RCC 7860 (cell line): ENCODE measurements at places on chromosomes 4 and X.

DNA sequence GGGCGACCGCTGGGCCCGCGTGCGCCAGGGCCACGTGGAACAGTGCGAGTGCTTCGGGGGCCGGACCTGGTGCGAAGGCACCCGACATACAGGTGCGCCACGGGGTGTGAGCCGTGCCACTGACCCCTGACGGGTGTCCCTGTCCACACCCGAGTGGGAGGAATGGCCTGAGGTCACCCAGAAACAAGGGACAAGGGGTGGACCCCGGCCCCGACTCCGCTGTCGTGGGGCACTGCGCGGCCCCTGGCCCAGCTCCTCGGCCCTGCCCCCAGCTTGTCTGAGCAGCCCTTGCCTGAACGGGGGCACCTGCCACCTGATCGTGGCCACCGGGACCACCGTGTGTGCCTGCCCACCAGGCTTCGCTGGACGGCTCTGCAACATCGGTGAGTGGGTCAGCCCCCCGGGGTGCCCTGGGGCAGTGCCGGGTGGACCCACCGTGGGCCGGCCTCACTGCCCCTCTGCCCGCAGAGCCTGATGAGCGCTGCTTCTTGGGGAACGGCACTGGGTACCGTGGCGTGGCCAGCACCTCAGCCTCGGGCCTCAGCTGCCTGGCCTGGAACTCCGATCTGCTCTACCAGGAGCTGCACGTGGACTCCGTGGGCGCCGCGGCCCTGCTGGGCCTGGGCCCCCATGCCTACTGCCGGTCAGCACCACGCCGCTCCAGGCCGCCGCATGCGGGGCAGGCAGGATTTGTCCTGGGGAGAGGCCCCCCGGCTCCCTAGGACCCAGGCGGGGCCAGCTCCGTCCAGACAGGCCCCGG is 2.8 kb downstream of the HGFAC start:
- DNase-seq = no peak

DNA sequence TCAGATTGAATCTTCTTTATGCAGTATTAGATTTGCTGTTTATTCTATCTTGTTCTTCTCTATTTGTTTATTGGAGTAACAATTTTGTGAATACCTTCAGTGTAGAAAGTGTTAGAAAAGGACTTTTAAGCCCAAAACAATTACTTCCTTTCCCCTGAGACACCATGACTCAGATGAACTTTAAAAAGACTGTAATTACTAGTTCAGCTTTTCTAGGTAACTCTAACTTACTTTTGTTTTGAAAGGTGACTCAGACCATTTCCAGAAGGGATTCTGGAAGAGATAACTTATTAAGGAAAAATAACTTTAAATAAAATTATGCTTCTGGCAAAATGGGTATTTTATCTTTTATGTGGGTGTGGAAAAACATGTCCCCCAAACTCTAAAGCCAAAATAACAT is 561.5 kb upstream of the PCDH10 start:
- no peak for DNase-seq

- DNase-seq = no peak
Observed at GRCh38 chr4:54553001-54553400, 104.8 kb upstream of the KIT start.

DNA sequence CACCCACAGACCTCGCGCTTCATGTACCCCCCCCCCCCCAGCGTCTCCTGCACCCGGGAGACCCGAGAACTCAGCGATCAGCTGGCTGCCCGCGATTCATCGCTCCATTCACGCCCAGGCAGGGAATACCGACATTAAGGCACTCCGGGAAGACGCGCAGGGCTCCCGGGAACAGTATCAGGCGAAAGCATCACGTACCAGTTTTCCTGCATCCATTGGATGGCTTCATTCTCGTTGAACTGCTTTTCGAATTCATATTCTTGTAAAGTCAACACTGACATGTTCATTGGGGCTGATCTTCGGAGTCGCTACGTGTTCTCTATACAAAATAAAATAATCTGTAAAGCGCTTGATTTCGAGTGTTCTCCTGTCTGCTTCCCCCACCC is 373 bp downstream of the ELOVL6 start:
- peak; percentile 4 for DNase-seq

DNA sequence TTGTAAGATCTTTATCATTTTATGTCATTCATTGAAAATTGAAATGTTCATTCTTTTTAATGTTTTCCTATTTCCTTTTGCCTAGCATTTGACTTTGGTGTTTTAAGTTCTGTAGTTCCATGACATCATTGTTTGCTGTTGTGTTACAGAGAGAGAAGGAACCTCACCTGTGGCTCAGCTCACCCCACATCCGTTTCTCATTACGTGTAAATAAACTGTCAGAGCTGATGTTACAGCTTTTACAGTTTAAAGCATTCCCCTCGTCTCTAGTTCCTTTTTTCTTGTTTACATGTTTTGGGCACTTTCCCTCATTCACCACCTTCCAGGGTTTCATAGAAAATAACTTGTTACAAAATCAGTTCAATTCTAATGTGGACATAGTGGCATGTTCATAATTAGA is 137.2 kb downstream of the FNIP2 start:
- DNase-seq = no peak

DNA sequence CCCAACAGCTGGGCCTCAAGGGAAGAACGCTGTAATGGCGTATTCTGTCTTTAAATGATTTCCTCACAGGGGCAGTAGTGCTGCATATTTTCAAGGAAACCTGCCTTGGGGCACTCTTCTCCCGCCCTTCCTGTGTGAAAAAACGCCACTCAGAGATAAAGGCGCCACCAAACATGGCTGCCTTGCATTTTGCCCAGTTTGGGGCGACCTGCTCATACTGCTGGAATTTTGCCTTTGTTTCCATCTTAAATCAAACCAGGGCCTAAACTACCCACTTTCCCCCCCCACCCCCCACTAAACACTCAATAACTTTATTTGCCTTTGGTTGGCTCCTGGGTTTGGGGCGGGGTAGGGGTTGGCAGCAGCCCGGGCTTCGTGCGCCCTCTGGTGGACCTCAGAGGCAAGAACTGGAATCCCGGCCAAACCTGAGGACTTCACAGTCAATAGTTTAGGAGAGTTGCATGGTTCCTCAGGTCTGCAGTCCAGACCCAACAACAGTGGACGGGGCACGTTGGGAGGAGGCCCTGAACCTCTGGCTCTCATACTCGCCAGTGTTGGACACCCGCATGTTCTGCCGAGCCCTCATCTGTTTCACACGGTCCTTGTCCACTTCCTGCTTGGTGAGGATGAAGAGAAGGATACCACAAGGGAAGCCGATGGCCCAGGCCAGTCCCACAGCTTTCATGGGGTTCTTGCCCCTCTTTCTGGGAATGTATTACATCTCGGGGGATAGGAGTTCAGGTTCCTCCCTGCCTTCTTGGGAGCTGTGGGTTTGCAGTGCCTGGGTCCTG is 220.1 kb upstream of the STK26 start:
- no peak for DNase-seq

DNA sequence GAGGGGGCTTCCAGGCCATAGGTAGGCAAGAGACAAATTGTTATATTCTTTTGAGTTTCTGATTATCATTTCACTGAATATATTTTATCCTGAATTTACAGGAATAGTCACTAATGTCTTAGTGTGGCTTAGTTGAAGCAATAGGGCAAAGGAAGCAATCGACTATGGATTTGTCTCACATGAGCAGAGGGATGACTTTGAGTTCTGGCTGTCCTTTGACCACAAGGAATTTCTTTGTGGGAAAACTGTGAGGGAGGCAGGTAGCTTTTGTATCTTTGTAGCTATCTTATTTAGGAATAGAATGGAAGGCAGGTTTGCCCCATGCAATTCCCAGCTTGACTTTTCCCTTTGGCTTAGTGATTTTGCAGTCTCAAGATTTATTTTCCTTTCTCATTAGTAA is 207.3 kb upstream of the ANXA10 start:
- DNase-seq = no peak

DNA sequence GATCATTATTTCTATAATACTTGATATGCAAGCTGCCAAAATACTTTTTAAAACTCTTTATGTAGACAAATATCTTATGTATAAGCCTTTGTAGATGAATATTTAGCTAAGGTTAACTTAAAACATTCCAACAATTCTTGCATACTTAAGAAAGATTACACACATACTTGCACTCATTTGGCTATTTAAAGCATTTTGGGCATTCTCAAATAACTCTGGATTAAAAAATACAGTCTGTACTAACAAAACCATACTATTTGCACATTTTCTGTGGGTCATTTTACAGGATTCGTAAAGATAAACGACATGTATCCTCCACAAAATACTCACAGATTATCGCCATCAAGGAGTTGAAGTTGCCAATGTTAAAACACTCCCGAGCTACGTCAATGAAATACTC is 26.5 kb downstream of the RASGEF1B start:
- DNase-seq = no peak

DNA sequence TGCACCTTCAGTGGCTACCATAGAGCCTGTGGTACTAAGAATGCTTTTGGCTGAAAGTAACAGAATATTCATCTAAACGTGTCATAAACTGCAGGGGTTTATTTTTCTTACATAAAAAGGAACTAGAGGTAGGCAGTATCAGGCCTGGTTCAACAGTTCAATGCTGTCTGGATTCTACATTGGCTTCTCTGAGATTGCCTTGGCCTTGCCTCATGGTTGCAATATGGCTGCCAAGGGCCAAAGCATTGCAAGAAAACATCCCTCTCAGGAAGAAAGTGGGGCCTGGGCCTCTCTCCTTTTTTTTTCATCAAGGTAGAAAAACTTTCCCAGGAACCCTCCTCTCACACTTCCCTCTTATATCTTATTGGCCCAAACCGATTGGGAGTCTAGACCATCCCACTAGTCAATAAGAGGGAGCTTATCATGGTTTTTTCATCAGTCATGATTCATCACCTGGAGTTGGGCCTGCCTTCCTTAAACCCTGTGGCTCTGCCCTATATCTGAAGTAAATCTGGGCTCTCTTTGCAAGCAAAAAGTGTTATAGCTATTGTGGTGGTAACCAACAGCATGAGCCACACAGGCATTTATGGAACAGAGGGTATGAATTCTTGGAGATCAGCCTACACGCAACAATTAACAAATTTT is 1.8 kb upstream of the DOCK11 start:
- no peak for DNase-seq

DNA sequence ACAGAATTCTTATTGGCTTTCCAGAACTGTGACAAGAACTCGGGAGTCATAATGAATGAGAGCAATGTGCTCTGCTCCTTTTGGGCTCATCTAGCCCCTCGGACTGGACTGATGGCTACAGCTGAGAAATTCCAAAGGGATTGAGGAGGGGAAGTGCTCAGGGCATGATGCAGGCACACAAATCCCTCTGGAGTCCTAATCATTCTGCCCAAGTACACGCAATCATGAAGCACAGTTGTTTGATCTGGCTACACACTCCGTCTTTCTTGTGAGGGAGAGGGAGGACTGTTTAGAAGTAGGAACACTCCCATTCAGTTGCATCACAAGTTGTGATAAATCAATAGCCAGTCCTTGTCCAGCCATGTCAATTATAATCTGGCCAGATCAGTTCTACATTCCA is 237.5 kb downstream of the COL25A1 start:
- no peak for DNase-seq

DNA sequence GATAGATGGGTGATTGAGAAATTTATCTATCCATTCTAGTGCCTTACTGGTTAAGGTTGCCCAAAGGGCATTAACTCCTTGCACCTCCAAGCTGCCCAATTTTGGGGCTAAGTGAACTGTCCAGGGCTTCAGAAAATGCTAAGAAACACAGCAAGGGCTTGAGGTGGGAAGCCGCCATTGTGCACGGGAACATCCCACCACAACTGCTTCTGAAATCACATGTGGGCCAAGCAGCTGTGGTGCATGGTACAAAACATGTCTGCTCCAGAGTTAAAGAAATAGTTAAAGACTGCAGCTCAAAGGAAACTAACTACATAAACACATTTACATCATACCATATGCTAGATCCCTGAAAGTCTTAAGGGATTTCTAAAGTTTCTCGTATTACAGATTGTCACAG is 144.3 kb upstream of the NDST3 start:
- no peak for DNase-seq

DNA sequence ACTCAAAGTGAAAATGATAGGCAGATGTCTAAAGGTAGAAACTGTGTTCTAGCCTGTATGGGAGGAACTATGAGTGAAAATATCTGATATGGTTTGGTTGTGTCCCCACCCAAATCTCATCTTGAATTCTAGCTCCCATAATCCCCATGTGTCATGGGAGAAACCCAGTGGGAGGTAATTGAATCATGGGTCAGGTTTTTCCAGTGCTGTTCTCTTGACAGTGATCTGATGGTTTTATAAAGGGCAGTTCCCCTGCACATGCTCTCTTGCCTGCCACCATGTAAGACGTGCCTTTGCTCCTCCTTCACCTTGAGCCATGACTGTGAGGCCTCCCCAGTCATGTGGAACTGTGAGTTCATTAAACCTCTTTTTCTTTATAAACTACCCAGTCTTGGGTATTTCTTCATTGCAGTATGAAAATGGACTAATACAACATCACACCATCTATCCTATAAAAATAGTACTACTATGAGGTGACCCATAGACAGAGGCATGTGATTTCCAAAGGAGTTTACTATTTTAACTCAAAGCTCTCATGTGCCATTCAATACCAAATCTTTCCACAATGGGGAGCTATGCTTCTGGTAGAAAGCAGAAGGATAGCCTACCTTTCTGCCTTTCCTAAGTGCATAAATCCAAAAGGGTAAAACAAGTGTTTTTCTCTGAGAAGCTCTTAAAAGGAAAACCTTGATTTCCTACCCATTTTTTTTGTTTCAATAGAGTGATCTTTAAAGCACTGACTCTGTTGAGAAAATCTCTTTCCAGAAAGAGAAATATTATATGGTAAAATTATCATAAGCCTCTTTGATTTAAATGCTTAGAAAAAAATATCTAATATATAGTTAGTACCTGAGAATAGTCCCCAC is 38.8 kb downstream of the SEC31A start:
- DNase-seq = no peak
